ENCODE measurements at places on chromosomes 4 and X.

GRCh38 chrX:30008031-30008430 is 207.3 kb upstream of the MAGEB2 start:
- no peak for DNase-seq

DNA sequence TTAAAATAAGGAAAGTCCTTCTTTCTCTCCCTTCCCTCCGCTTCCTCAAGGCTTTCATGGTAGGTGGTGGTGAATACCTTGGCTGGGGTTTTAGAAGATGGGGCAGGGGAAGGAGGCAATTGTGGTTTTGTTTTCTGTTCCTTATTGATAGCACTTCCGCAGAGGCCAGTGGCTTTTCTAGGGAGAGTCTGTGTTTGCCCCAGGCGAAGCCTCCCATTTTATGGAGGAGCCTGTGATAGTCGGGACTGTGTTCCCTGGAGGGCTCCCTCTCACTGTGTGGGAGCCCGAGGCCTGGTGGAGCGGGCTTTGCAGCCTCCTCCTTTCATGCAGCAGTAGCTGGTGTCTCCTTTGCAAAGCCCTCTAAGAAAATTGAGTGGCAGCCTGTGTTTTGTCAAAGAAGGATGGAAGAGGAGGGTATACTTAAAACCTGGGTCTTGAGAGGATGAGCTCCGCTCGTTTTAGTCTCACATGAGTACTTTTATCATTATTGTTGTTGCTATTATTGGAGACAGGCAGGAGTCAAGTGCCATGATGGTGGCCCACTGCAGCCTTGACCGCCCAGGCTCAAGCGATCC is 29.8 kb upstream of the STOX2 start:
- no peak for DNase-seq

GRCh38 chrX:105837232-105837631 is 14.9 kb downstream of the NRK start:
- no peak for DNase-seq

DNA sequence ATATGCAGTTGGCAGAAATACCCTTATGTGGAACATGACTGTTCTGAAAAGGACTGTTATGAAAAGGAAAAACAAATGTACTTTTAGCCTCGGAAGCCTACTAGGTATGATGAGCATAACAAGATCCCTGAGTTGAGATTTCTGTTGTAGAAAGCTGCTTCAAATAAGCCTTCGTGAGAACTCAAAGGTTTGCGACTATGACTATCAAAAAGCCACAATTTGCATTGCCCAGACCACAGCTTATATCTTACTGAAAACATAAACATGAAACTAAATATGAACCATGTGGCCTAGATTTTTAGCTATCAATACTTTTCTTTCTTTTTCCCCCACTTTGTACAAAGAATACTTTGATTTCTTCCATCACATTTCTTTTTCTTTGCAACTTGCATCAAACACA is 398.2 kb upstream of the LCORL start:
- DNase-seq = no peak

GRCh38 chr4:81620442-81620841 is 148.7 kb upstream of the RASGEF1B start:
- no peak for DNase-seq

GRCh38 chr4:97867557-97868091 is 275.7 kb downstream of the STPG2 start:
- no peak for DNase-seq

GRCh38 chr4:997375-998071 is 4.3 kb upstream of the SLC26A1 start:
- DNase-seq = no peak

- DNase-seq = no peak
Observed at GRCh38 chr4:4662230-4662629, 120.4 kb upstream of the STX18 start.

- DNase-seq = no peak
Observed at GRCh38 chrX:16700734-16701133, 11.7 kb downstream of the CTPS2 start.

GRCh38 chrX:107747596-107748161 is 27.9 kb downstream of the TSC22D3 start:
- no peak for DNase-seq

- DNase-seq = no peak
Observed at GRCh38 chrX:13652287-13652793, 601 bp upstream of the TCEANC start.

GRCh38 chr4:56181140-56181953 is 205.9 kb downstream of the AASDH start:
- DNase-seq = no peak

- DNase-seq = no peak
Observed at GRCh38 chr4:98601708-98602107, 56.7 kb downstream of the TSPAN5 start.

DNA sequence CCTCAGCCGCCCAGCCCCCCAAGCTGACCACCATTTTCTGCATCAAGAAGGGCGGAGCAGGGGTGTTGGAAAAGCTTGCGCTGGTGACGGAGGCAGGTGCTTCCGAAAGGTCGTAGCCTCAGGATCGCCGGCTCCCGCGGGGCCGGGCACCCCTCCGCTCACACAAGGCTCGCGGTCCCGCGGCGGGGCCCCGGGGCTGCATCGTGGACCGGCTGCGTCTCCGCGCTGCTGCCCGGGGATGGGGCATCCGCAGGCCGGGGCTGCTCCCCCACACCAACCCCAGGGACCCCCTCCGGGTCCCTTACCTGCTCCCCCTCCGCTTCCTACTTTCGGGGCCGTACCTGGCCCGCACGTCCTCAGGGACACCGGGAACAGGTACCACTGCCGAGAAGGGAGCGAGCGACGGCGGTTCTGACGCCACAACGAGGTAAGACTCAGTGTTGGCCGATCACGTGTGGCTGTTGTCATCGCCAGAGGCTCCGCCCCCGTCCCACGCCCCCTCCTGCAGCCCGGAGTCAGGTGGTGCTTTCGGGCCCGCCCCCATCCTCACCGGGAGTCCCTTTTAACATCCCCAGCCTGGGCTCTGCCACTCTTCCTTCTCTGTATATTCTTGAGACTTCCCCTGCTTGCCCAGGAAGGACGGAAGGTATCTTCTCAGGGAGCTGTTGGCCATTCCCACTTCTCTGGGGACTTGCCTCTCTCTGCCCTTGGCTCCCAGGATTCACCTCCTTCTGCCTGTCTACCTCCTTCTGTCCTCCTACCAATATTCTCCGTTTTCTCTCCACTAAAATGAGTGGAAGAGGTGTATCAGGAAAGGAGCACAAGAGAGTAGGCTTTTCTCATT is at the start of gene BEX2:
TSS of gene BEX2 (minus strand) at position 436 of the 844 bp plus-strand sequence. CDS start 1,014 bp downstream, outside the sequence.
- DNase-seq = peak; percentile 72

DNA sequence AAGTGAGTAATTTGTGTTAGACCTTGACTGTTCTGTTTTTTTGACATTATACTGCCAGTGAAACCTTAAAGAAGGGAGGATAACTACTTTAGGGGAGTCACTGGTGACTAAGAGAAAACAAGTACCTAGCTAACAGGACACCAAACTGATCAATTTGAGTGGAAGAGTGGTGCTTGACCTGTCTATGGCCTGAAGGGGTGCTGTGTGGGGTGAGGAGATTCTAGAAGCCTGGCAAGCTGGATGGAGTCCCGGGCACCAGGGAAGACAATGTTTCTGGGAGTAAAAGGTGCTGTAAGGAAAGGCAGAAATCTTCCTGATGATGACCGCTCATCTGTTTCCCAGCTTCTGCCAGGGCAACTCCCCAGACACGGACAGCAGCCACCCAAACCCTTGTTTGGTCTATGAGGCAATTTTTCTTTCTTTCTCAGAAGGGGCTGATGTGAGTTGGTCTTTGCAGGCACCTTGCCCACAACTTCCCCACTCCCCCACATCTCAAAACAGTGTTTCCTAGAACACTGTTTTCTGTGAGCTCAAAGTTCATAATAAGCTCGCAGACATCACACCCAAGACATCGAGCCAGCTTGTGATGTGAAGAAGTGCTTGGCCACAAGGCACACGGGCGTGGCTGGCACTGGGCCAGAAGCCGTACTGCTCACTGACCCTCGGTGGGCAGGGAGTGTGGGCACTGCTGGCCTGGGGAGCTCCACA is 4.6 kb downstream of the TXK start:
- DNase-seq = no peak

DNA sequence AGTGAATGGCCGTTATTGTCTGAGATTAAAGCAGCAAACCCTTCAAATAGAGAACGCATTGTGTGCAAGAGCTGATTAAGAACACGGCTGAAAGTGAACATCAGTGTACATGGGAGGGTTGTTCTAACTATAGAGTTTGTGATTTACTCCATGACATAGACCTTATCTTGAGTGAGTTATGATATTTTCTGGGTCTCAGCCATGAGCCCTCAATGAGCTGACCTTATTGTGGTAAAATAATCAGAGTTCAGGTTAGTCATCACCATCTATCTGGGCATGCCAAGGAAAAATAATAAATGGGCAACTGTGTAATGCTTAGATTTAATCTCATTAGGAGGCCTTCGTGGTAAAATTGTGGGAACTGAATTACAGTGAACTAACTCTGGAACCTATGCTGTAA is 33.2 kb upstream of the CLDN24 start:
- no peak for DNase-seq

- DNase-seq = no peak
Observed at GRCh38 chrX:39065051-39065871, 264.0 kb downstream of the MID1IP1 start.

DNA sequence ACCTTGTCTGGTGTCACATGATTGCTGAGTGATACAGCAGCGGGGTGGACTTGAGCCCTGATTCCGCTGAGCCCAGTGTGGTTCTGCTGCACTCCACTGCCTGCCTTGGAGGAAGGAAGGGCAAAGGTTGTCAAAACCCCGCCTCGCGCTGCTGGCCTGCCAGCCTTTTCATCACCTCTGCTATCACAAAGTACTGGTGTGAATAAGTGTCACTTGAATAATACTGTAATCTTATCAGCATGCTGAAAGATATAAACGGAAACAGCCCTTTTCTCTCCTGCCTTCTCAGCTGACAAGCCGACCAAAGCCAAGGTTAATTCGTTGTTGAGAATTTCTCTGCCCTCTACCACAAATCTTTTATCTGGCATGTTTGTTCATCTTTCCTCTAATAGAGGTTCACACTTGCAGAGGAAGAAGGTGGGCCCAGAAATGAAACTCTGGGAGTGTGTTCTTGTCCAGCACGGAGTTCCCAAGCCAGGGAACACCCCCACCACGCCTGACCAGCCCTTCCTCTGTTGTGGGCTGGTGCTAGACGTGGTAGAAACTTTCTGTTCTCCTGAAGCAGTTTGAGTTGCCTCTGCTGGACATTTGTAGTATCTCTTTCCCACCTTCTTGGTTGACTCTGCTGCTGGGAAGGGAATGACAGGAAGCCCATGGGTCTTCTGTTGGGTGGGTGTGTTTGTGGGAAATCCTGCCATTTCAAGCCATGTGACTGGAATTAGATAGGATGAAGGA is 21.5 kb downstream of the FHDC1 start:
- DNase-seq = no peak

- DNase-seq = peak; percentile 6
Observed at GRCh38 chrX:23908219-23909004, 606 bp downstream of the CXorf58 start.

GRCh38 chrX:74536832-74537371 is 77.5 kb downstream of the RLIM start:
- no peak for DNase-seq

DNA sequence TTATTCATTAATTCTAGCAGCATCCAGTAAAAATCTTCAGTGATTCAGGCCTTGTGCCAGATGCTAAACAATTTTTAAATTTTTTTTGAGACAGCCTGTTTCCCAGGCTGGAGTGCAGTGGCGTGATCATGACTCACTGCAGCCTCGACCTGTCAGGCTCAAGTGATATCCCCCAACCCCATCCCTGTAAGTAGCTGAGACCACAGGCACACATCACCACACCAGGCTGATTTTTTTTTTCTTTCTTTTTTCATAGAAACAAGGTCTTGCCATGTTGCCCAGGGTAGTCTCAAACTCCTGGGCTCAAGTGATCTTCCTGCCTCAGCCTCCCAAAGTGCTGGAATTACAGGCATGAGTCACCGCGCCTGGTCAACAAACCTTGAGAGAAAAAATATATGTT is 705.5 kb downstream of the ARAP2 start:
- no peak for DNase-seq

GRCh38 chr4:123649645-123650391 is 253.2 kb downstream of the SPRY1 start:
- DNase-seq = no peak

DNA sequence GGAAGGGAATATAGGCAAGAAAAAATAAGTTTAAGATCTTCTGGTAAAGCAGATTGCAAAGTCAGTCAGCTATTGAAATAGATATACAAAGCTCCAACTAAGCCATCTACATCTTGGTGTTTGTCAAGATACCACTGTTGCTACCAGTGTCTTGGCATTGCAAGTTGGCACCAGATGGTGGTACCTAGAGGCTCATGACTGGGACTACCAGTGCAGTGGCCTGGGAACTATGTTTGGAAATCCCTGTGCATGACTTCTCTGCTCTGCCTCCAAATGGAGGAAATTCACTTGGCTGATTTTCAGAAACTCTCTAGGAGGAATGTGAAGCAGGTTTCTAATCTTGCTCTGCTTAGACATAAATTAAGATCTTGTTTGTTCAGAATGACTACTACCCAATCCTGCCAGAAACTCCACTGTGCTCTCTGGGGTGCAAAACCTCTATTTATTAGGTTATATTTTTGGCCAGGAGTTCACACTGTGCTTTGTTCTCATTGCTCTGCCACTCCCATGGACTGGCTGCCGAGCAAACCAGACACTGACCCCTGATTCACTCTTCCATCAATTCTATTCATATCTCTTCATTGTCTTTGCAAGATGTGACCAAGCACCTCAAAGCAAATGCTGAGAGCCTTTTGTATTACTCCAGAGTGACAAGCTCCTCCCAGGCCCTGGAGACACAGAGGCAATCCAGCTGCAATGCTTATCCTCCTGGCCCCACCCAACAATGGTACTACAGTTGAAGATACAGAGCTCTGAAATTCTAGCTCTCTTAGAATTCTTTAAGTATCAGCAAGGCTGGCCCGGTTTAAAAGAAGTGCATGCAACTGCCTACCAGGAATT is 272.3 kb upstream of the FGF16 start:
- no peak for DNase-seq

GRCh38 chr4:26355392-26356052 is 34.7 kb downstream of the RBPJ start:
- no peak for DNase-seq

DNA sequence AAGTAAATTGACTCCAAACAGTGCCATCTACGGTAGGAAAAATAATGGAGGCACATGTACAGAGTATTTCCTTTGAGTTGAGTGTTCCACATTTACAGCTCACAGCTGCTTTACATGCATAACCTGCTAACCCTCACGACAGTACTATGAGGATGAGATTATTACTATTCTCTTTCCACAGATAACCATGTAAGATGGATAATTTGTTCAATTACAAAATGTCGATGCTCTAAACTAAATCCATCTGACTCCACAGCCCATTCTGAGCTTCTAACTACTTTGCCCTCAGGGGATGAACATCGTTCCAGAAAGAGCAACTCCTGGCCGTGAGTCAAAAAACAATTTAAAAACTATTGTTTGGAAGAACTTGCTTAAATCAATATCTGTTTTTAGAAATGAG is 330.4 kb upstream of the NWD2 start:
- no peak for DNase-seq

- DNase-seq = peak; percentile 60
Observed at GRCh38 chrX:103215425-103215991, 600 bp downstream of the BEX4 start.

Measured in naive thymus-derived CD8-positive, alpha-beta T cell (primary cell).